ENCODE measurements at places on chromosomes 2 and 18.

DNA sequence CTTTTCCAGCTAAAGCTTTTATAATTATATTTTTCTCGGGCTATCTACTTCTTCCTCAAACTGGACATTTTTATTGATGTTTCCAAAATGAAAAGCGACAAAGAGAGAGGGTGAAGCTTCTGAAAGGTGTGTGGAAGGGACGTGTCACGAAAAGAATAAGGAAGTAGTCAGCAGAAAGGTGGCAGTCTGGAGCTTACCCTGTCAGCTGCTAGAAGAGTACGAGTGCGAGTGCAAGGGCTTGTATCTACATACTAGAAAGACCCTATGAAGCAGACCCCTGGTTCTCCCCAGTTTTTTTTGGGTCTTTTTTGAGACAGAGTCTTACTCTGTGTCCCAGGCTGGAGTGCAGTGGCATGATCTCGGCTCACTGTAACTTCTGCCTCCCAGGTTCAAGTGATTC, 14.6 kb downstream of the FHL2 start:
- no peak for DNase-seq

- no peak for DNase-seq
These were observed 37.0 kb downstream of the KLHL14 start for GRCh38 chr18:32735781-32736180.

GRCh38 chr2:227031379-227031778, 132.6 kb downstream of the COL4A4 start:
- DNase-seq, result no peak

GRCh38 chr2:65661980-65662653, 229.7 kb upstream of the SPRED2 start:
- DNase-seq, result no peak

GRCh38 chr18:59823596-59824195, 76.1 kb upstream of the PMAIP1 start:
- DNase-seq, result no peak

All from stimulated activated CD8-positive, alpha-beta memory T cell treated with anti-CD3 and anti-CD28 coated beads, Interleukin-4, amount 100 ng/mL, for 1 hour (primary cell).